ENCODE measurements at places on chromosomes 13 and 19. TPM values are rescaled to one million over a fixed set of nuclear protein-coding genes. Genes with fewer than 3 reads are reported as not detected.

Gene NLRP5
- not detected for polyA plus RNA-seq

Gene FOXA3
- polyA plus RNA-seq: 0.26 TPM

DNA sequence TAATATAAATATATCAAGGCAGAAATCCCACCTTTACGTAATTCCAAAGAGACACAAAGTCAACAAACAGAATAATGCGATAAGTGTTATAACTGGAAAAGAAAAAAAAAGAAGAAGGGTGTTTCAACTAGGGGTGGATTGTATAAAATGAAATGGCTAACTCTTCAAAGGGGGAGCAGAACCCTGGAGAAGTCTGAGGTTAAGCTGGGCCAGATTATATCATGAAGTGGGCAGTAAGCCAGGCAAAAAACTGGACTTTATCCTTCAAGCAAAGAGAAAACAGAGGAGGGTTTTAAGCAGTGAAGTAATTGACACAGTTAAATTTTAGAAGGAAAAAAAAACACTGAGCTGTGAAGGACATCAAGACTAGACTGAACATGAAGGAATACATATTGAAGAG is 41.9 kb downstream of the TBC1D4 start:
- no peak for DNase-seq

DNA sequence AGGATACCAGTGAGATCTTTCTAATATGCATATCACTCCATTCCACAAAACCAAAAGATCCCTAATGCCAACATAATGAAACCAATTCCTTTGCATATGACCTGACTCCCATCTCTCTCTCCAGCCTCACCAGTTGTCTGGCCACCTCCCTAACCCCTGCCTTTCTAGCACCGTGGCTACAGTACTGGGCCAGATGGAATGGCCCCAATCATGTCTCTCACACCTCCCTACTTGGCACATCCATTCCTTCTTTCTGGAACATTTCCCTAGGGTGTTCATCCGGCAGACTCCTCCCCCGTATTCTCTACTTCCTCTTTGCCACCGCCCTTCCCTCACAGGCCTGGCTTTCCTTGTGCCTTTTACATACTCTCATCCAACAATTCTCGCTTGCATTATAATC is 62.0 kb downstream of the GPALPP1 start:
- DNase-seq: no peak

DNA sequence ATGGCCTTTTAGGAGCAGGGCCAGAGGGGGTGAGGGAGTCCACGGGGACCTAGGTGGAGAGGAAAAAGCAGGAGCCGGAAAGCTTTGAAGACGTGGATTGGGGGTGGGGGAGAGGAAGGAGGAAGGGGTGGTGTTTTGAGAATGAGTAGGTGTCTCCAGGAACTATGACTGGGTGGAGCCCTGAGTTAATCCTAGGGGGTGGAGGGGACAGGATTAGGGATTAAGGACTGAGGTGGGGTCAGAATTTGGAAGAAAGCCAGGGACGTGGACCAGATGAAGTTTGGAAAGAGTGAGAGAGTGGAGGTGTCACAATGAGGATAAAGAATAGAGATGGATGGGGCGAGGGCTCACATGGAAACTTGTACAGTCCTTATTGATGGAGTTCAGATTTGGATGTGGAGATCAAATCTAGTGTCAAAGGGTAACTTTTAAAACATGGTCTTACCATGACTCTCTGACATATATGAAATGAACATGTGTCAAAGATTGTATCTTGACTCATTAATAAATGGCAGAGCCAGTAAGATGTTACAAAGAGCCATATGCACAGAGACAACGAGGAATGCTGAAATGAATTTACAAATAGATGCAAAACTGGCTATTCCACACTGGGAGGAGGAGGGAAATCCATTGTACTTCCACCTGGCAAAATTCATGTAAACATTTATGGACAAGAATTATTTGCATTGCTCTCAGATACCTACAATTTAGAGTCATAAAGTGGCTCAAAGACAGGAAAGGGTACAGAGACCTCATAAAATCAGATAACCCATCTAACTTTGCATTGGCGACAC is 1.7 kb upstream of the KLK13 start:
- no peak for DNase-seq

All from renal pelvis (tissue), 12 donors.